ENCODE measurements at places on chromosomes 12 and 14.

DNA sequence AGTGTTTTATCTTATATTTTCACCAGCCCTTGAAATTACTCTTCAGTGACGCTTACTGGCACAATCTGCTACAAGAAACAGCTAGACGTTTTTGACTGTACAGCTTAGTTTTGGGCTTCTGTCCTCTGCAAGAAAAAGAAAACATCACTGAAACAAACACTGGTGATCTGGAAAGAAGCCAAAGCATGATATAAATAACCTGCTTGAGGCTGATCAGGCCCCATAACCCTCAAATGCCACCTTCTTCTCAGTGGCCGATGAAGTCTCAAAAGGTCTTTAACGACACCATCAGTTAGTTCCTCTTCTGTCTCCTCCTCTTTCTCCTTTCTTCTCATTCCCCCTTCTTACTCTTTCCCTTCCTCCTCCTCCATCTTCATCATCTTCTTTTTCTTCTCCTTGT lies 942.3 kb upstream of the TMEM132C start:
- no peak for DNase-seq

GRCh38 chr12:4866299-4866698 lies 43.4 kb upstream of the KCNA1 start:
- no peak for DNase-seq

DNA sequence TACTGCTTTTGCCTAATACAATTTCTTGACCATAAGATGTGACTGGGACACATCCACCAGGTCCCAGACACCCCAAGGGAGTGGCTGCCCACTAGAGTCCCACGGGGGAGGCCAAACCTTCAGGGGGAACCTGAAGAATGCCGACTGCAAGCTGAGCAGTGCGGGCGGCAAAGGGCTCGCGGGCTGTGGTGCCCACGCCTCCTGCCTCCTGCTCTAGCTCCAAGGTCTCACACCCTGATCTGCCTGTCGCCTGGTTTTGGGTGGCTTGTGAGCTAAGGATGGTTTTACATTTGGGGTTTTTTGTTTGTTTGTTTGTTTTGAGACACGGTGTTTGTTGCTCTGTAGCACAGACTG lies 75.2 kb downstream of the MOK start:
- no peak for DNase-seq

DNA sequence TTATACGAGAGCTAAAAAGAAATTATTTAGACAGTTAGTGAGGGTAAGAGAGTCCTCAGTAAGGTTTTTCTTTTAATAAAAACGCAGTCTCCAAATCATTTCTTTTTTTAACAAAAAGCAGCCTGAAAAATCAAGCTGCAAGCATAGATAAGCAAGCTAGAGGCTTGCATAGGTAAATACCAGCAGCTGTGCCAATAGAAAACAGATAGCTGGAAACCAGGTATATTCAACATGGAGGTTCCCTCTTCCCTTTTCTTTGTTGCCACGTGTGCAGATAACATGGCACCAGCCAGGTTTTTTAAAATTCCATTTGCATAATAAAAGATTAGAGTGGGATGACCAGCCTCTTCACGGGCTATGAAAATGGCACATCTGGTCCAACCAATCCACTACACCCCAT lies 6.1 kb upstream of the PRKAB1 start:
- no peak for DNase-seq

- no peak for DNase-seq
Measured at GRCh38 chr12:28844718-28845117, 304.4 kb upstream of the FAR2 start.

DNA sequence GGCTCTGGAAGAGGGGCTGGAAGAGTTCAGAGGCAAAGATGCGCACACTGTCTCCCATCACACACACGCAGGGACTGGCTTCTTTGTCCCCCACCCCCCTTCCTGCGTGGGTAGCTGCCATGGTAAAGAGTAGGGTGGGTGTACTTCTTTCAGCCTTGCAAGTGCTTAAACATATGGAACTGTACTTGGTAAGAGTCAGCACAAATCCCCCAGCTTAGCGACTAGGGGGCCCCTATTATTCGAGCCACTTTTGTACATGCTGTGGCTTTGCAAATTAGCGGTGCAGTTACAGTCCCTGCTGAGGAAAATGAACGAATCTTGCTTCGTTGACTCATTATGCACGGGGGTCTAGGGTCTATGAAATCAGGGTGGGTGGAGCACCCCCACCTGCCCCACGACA lies 123.8 kb downstream of the AACS start:
- no peak for DNase-seq

DNA sequence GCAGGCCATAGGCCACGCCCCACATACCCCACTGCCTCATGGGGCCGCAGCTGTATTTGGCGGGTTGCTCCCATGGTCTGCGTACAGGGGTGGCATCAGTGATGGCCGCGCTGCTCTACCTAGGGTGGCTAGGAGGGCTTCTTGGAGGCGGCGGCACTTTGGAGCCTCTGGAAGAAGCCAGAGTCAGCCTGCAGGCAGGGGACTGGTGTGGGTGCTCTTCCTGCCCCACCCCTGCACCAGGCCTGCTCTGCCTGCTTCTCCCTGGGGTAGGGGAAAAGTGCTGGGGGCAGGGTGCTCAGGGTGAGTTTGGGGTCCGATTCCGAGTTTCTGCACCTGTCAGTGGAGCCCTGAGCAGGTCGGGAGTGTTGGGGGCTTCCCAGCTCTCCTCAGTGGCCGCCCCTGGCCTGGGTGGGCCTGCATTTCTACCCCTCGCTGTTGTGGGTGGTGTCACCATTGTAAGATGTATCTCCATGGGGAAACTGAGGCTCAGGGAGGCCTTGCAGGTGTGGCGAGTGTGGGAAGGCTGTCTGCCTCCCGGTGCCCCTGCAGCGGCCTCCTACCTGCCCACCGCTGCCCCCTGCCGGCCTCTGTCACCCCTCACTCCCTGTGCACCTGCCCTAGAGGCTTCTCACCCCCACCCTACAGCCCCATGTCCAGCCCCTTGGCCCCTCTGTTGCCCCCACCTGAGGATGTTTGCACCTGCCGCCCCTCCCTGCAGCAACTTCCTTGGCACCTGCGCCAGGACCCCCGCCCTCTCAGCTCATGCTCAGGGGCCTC lies 5.5 kb downstream of the CEP170B start:
- DNase-seq, result peak; percentile 86

DNA sequence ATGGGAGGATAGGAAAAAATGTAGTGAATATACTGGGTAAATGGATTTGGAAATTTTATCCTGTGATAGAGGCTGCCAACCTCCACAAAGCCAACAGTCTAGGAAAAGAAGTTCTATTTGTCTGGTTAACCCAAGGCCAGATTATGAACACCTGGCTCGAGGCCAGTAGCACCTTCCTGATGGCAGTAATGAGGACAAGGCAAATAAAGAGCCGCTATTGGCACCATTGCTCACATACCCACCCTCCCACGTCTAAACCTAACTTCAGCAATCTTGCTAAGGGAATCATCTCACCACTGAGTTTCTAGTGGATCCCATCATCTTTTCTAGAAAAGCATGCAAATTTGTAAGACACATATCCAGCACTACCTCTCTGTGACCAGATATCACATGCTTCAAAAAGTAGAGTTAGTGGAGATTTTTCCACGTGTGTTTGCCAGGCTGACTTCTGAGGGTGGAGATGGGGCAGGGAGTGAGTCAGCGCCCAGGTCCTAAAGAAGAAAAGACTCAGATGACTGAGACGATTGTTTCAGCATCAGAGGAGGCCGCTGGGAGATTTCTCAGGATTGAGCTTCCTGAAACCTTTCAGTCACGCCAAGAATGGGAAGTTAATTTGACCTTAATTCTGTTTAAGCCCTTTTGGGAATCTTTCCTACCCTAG lies 362.9 kb downstream of the EMP1 start:
- DNase-seq, result no peak

- DNase-seq, result no peak
Measured at GRCh38 chr12:14995583-14996425, 23.0 kb downstream of the PDE6H start.

GRCh38 chr14:102833341-102833740 lies 56.1 kb downstream of the TRAF3 start:
- no peak for DNase-seq

DNA sequence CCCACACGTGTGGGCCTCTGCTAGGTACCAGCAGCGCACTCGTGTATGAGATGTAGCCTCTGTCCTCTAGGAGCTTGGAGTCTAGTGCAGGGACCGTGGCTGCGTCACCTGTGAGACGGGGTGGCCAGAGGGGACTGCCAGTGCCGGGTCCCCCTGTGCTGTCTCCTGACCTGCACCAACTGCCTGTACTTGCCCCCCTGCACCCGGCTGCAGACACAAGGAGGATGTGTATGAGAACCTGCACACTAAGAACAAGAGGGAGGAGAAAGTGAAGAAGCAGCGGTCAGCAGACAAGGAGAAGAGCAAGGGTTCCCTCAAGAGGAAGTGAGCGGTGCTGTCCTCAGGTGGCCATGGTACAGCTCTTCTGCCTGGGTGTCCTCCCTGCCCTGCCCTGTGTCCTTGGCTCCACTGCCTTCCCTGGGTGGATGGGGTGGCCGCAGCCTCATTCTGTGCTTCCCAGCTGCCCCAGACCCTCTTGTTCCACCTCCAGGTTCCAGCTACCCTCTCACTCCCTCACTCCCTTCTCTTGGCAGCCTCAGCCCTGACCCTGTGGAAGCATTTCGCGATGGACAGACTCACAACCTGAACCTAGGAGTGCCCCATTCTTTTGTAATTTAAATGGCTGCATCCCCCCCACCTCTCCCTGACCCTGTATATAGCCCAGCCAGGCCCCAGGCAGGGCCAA lies 9.6 kb downstream of the PTPN6 start:
- DNase-seq, result no peak

GRCh38 chr12:5200278-5201087 lies 156.8 kb downstream of the KCNA5 start:
- peak; percentile 30 for DNase-seq
